Endodermal cell (in vitro differentiated cells): ENCODE measurements at places on chromosomes 7 and 10.

- DNase-seq = peak; percentile 53
These were observed 39.4 kb upstream of the GDF10 start for GRCh38 chr10:47260505-47261111.

GRCh38 chr7:108171164-108171563, 41.0 kb upstream of the LAMB4 start:
- DNase-seq = peak; percentile 67

DNA sequence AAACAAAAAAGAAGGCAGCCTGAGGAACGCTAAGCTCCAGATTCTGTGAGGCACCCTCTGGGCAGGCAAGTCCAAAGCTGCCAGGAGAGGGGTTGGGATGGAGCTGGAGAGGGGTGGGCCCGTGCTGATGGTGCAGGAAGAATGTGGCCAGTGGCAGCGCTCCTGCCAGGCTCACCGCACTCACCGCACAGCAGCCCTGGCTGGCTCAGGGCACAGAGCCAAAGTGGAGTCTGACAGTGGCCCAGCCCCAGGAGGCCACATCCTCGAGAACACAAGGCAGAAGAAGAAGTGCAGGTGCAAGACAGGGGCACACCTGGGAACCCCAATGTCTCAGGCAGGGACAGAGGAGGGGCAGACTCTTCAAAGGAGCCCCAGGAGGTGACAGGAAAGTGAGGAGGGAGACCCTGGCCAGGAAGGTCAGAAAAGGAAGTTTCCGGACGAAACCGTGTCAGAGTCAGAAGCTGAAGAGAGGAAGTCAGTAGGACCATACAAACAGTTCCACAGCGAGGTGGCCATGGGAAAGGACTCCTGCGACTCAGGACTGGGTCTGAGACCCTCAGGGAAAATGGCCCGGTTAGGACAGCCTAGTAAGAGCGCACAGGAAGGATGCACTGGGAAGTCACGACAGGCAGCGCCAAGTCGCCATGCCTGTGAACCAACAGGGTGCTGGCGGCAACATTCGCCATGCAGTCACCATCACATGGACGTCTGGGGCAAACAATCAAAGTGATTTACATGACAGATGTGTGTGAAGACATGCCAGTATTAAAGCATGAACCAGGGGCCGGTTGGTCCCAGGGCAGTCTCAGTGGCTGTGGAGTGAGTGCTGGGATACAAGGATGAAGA, 54.4 kb downstream of the COBL start:
- no peak for DNase-seq

GRCh38 chr10:63464402-63465292, 1.1 kb downstream of the JMJD1C start:
- DNase-seq = no peak

DNA sequence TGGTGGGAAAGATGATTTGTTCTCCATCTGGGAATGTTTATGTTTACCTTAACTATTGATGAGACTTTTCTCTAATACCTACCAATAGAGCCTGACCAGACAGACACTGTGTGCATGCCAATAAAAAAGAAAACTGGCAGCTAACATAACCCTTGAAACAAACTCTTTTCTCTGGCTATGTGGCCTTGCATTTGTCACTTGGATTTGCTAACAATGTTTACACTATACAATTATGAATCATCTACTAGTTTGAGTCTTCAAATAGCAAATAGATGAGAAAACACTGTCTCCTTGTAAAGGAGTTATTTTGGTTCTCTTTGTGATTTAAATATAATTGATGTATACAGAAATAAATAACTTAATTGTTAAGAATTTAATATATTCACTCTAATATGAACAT, 273.1 kb downstream of the SEMA3D start:
- no peak for DNase-seq

- DNase-seq = no peak
These were observed 1.9 kb upstream of the PGAM2 start for GRCh38 chr7:44067064-44067951.

GRCh38 chr10:30997536-30998235, 34.0 kb downstream of the ZNF438 start:
- DNase-seq = no peak

- DNase-seq = peak; percentile 80
These were observed 1.6 kb downstream of the PDGFA start for GRCh38 chr7:517774-518629.

- DNase-seq = no peak
These were observed 41.8 kb downstream of the CNNM1 start for GRCh38 chr10:99370993-99371392.

DNA sequence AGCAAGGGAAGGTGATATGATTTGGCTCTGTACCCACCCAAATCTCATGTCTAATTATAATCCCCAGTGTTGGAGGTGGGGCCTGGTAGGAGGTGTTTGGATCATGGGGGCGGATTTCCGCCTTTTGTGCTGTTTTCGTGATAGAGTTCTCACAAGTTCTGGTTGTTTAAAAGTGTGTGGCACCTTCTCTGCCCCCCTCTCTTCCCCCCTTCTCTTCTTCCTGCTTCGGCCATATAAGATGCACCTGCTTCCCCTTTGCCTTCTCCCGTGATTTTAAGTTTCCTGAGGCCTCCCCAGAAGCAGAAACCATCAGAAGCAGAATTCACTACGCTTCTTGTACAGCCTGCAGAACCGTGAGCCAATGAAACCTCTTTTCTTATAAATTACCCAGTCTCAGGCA, 21.1 kb downstream of the BTRC start:
- DNase-seq = no peak

DNA sequence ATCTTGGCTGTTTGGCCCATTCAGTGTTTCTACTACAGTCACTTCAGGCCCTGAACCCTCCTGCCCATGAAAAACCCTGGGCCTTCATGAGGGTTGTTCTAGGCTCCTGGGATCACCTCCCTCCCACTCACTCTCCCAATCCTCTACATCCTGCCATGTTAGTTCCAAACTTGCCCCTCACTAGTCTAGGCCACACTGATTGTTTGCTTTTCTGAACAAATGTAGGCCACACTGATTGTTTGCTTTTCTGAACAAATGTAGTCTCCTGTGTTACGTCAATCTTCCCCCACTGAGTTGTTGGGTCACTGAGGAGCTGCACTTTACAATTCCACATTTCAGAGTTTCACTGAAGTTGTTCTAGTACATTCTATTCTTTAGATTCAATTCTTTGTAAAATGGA, 5.3 kb upstream of the ALDH18A1 start:
- no peak for DNase-seq

- DNase-seq = no peak
These were observed 79.5 kb downstream of the DIP2C start for GRCh38 chr10:609868-610545.

DNA sequence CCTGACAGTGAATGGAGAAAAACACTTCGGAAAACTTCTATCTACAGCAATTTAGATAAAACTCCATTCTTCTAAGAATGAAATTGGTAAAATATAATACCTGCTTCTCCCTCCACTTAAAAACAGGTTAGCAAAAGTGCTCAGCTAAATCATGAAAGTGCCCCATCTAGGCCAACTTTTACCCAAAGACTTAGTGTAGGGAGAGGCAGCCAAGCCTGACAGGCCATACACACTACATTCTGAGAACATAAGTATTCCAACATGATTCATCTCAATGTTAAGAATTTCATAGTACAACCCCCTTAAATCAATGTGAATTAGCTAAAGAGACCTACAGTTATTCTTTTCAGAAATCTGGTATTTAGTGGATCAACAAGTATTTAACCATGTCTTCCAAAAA, 7.2 kb downstream of the FAM3C start:
- no peak for DNase-seq
